Kidney epithelial cell (primary cell): ENCODE measurements at places on chromosomes 6 and 20. TPM values are rescaled to one million over a fixed set of nuclear protein-coding genes. Genes with fewer than 3 reads are reported as not detected.

DNA sequence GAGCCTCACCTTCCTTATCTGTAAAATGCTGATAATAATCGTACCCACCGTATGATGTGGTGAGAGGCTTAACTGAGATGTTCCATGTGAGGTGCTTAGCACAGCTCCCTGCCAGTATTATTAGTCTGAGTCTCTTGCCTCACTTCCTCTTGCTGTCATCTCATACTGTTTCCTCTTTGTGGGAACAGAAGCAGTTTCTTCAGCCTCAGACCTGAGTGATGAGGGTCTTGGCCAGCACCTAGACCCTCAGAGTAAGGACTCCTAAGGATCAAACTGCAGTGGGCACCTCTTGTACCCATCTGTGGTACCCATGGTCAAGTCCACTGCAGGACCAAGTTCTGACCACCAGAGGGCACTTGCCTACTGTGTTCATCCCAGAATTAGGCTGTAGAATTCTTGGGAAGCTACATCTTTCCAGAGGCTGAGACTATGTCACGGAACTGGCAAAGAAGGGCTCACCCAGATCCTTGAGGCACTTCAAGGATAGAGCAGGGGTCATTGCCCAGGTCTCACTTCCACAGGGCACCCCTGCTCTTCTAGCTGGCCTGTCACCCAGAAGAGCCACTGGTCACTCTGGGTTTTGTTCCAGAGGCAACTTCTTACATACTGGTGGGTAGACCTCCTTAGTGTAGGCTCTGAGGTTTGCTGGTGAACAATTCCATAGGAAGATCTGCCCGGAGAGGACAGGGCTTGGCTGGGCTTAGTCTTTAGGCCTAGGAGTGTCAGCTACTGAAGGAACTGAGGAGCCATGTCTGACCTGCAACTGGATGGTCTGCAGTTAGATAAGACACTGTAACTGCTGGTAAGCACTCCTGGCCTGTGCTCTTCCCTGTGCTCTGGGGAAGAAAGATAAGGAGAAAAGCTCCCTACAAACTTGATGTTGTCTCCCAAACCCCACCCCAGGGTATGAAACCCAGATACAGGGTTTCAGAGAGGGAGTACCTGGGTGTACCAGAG is 20.6 kb upstream of the SGK2 start:
- no peak for DNase-seq

GRCh38 chr6:161079566-161080262 is 88.1 kb downstream of the MAP3K4 start:
- DNase-seq = peak; percentile 67

GRCh38 chr6:3926150-3926482 is 76.9 kb downstream of the FAM50B start:
- DNase-seq = no peak

GRCh38 chr6:2862712-2863181 is 21.1 kb upstream of the SERPINB1 start:
- no peak for DNase-seq

- no peak for DNase-seq
Measured at GRCh38 chr6:81023007-81023582, 729.4 kb downstream of the TENT5A start.

DNA sequence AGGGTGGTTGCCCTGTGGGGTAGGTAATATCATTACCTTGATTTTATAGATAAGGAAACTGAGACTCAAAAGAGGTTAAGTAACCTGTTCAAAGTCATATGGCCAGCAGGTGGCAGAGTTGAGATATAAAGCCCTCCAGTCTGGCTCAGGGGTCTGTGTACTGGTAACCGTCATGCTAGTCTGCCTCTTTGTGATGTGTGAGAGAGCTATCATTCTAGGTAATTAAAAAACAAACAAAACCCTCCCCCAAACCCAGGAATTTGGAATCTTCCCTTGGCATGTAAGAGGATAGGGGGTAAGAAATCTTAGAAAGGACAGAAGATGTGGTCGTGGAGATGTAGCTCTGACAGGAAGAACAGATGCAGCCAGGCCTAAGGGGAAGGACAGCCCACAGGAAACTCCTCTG is 206.0 kb downstream of the CDC5L start:
- DNase-seq = peak; percentile 32

GRCh38 chr6:12849809-12850198 is 133.2 kb downstream of the PHACTR1 start:
- no peak for DNase-seq

The PSORS1C2 gene
- not detected in 2 replicates for total RNA-seq

The THBD gene
- 17.1 and 19.9 TPM in 2 replicates for total RNA-seq

The IL22RA2 gene
- not detected in 2 replicates for total RNA-seq
